Uterus (tissue), 4 donors: ENCODE measurements at places on chromosomes 13 and 19. TPM values are rescaled to one million over a fixed set of nuclear protein-coding genes. Genes with fewer than 3 reads are reported as not detected.

DNA sequence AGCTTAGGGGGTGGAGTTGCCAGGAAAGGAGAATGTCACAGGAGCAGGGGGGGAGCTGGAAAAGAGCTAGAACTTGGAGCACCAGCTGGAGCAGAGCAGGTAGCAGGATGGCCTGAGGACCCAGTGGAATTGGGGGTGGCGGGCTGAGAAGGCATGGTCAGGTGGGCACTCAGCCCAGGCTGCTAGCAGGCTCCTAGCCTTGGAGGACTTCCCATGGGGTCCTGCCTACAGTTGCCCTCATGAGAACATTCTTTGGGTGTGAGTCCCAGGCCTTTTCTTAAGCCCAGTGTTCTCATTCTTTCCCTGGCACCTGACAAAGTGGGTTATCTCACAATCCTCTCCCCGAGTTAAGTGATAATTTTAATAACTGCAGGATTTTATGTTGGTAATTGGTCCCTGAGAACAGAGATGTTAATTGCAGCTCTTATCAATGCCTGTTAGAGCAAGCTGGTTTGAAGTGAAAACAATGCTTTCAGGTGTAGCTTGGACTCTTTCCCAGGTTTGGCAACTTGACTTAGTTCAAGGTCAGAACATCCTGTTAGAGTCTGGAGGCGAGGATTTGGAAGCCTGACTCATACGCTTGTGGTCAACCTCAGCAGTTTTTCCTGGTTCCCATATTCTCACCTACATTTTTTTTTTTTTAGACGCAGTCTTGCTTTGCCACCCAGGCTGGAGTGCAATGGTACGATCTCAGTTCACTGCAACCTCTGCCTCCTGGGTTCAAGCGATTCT lies 18.1 kb upstream of the OLFM4 start:
- no peak for DNase-seq

- no peak for DNase-seq
Observed at GRCh38 chr13:49258089-49258796, 10.5 kb downstream of the CDADC1 start.

GRCh38 chr13:113586661-113587479 lies 2.3 kb downstream of the TFDP1 start:
- DNase-seq: peak; percentile 7

GRCh38 chr19:7366701-7367420 lies 18.1 kb downstream of the ARHGEF18 start:
- no peak for DNase-seq

GRCh38 chr19:17128403-17128802 lies 52.8 kb downstream of the MYO9B start:
- no peak for DNase-seq

GRCh38 chr19:6608940-6609339 lies 18.0 kb upstream of the CD70 start:
- DNase-seq: no peak

DNA sequence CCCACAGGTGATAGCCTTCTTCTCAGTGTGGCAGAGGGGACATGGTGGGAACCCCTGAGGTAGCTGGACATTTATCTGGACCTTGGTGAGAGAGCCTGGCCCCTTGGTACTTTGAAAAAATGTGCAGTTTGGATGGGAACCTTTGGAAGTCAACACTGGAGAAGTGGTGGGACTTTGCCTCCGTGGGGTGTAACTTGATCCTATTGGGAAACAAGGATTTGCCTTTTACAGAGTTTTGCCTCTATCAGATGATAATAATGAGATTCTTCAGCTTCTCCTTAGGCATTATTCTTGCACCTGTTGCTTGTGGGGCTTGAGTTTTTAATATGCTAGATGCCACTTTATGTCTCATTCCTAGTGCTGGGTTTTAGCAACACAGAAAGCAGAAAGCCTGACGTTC lies 99.0 kb downstream of the ERCC5 start:
- no peak for DNase-seq

- DNase-seq: no peak
Observed at GRCh38 chr13:21871919-21872318, 201.0 kb downstream of the FGF9 start.

DNA sequence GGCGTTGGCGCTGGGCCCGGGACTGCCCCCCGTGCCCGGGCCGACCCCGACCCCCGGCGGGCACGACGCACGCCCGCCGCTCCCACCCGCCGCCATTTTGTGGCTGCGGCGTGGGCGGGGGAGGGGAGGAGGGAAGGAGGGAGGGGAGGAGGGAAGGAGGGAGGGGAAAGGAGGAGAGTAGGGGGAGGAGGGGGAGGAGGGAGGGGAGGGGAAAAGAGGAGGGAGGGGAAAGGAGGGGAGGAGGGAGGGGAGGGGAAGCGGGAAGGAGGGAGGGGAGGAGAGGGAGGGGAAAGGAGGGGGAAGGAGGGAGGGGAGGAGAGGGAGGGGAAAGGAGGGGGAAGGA lies at the start of gene BTBD2:
BTBD2 (minus strand) TSS at position 107 of the 343 bp plus-strand sequence; CDS start at position 96, 11 bp downstream.
- peak; percentile 78 for DNase-seq

DNA sequence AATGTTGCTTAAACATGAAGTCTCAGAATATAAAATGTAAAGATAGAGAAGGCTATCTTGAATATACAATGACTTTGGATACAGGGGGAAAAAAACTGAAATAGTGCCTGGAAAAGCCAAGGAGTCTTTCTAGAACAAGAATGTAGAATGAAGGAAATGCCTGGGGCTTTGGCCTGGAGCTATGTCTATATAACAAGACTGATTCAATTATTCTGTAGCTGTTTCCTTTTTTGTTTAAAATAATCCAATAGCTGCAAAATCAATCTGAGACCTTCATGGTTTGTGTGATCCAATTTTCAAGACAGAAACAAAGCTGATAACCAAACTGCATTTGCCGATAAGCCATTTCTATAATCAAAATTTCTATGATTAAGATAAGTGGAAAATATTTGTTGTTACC lies 530.9 kb upstream of the NBEA start:
- DNase-seq: no peak

DNA sequence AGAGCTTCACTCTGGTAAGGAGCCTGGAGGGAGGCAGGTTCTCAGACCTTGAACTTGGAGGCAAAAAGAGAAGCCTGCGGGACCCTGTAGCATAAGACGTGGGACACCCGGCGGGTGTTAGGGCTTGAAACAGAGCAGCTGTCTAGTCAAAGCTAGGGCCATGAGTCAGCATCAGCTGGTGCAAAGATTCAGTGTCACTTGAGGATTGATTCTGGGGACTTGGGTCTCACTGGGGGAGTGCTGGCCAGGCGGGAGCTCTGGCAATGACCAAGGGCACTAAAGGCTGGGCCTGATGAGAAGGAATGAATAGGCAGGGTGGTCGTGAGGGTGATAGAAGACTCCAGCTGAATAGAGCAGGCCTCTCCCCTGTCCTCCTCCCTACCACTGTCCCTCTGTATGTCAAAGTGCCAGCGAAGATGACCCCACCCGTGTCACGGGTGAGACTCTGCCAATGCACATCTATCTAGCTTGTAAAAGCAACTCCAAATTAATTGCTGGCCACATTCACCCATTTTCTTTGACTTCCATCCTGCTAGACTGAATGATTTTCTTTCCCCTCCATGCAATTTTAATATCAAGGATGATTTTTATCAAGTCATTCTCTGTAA lies 97.1 kb downstream of the MBNL2 start:
- no peak for DNase-seq

- DNase-seq: no peak
Observed at GRCh38 chr13:102185375-102185984, 216.4 kb downstream of the FGF14 start.

GRCh38 chr13:35159041-35159440 lies 217.0 kb downstream of the NBEA start:
- DNase-seq: no peak

Gene RFPL4AL1
- not detected for total RNA-seq

Gene ZNF575
- not detected for total RNA-seq

Gene MEIOSIN
- total RNA-seq: not detected

Gene ZNF98
- total RNA-seq: 4.9 TPM

Gene GJA3
- total RNA-seq: not detected

Gene ZNF546
- total RNA-seq: 7.3 TPM

Gene DIRAS1
- 34.1 TPM for total RNA-seq

Gene ITM2B
- 725 TPM for total RNA-seq

Gene CD70
- not detected for total RNA-seq

Gene MYO1F
- 5.3 TPM for total RNA-seq

Gene ZNF91
- 39.4 TPM for total RNA-seq
